ENCODE measurements at places on chromosomes 6 and 20.

- DNase-seq, result peak; percentile 43
These were observed 150.8 kb downstream of the ZMYND8 start for GRCh38 chr20:47205577-47206123.

GRCh38 chr6:146962329-146962728, 241.9 kb upstream of the STXBP5 start:
- peak; percentile 21 for DNase-seq

DNA sequence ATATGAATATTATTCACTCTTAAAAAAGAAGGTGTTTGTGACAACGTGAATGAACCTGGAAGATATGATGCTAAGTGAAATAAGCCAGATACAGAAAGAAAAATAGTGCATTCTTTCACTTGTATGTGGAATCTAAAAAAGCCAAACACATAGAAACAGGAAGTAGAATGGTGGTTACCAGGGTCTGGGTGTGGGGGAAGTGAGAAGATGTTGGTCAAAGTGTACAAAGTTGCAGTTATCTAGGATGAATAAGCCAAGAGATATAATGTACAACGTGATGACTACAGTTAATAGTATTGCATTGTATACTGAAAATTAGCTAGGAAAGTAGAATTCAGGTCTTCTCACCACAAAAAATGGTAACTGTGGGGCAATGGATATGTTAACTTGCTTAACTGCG, 151.1 kb upstream of the HCRTR2 start:
- no peak for DNase-seq

DNA sequence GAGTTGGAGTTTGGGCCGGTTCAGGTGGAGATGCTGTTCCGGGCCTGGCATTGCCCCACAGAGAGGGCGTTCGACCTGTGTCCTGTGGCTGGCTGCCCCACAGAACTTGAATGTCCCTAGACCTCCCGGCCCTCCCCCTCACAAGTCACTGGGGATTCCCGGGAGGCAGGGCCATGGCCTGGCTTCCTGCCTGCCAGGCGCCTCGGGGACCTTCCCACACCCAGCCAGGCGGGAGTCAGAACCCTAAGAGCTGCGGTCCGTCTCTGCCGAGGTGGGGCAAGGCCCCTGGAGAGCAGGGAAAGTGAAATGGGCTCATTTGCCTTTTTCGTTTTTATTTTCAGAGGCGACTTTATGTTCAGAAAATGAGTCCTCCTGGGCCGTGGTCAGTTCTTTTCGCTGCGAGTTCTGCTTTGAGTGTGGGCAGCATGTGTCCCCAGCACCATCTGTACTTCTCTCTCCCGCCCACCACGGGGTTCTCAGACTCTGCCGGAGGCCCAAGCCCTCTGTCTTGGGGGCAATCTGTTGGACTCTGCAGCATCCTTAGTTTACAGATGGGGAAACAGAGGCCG, 8.5 kb downstream of the RBM38 start:
- no peak for DNase-seq

GRCh38 chr6:124741341-124741740, 220.9 kb upstream of the RNF217 start:
- DNase-seq, result no peak

DNA sequence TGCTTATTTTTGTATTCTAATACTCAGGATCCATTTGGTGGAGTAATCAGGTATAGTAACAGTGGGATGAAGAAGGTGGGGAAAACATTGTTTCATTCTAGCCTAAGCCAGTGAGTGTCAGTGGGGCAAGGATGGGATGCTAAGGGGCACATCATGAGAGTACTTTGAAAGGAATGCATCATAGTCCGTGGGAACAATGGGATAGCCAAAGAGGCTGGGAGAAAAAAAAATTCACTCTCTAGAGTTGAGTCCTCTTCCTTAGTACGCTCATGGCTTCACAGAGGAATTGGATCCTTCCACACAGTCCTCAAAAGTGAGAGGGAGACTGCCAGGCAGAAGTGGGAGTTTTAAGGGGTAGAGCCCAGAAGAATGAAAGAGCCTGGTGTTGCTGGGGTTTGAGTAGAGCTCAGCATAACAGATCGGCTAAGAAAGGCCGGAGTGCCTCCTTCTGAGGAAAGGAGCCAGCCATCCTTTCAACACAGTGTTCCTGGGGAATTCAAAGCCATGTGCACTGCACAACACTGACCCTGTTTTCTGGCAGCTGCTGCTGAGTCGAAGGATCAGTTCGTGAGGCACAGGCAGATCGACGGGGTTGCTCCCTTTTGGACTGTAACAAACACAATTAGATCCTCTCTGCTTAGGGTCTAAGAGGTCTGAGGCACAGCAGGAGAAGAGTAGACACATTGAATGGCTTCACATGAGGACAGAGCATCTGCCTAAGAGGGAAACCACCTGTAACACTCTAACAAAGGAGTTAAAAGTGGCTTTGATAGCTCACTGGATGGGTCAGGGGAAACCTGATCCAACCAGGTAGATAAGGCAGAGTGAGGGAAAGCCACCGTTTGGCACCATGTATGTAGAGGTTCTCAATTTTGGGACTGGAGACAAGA, 61.2 kb downstream of the ELOVL5 start:
- no peak for DNase-seq

GRCh38 chr6:150053450-150053849, 15.5 kb downstream of the ULBP3 start:
- no peak for DNase-seq

GRCh38 chr6:131808460-131809269, 845 bp downstream of the ENPP1 start:
- no peak for DNase-seq

DNA sequence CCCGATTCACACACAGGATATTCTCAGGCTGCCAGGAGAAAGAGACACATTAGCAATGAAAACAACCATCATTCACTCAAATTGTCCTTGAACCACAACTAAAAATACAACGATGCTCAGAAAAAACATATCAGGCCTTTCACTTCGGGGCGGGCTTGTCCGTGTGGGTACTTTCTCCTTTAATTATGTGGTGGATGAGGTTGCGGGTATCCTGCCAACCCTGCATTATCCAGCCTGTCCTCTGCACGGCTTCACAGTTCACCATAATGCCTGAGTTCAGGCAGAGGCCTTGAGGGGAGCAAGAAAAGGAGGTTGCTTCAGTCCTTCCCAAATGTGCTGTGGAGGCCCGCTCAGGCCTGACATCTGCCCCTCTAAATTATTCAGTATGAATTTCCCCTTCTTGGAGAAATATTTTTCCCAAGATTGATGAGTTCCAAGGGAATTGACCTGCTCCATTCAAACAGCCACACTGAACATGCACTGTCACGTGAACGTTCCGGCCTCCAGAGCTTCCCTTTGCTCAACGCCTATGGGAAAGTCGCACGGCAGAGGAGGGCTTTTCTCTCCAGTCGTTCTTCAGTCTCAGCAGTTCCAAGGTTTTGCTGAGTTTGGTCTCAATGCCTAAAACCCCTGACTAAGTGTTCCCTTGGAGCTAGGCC, 70.3 kb downstream of the MYLK4 start:
- DNase-seq, result no peak

DNA sequence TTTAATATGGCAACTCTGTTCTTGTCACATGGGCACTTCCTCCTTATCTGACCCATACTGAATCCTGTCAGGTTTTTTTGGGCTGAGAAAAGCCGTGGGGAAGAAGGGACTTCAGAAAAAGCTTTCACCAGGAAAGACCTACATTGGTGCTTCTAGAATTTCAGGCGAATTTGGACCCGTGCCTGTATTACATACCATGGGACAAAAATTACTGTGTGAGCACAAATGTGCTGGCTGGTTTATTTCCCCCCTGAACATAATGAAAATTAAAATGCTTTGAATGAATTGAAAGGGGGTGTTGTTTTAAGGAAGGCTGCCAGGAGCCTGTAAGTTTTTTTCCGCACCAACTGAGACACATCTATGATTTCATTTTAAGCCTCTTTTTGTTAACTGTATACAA, 29.6 kb downstream of the CAP2 start:
- no peak for DNase-seq

DNA sequence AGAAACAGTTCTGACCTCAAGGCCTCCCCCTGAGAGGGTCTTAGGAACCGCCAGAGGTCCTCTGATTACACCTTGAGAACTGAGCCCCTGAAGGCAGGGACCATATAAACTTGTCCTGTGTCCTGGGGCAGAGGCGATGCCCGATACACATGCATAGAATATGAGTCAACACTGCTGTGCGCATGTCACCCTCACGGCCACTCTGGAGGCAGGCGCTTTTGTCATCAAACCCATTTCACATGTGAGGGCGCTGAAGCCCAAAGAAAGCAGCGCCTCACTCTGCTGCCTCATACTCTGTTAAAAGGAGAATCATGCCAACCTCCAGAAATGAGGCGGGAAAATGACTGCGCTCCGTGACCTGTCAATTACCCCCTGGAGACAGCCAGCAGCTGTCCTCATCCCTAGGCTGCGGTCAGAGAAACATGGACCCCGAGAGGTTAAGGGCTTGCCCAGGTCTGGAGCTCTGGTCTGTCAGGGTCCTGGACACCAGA, 158.3 kb downstream of the GRM4 start:
- no peak for DNase-seq

GRCh38 chr20:25222461-25223178, 25.3 kb upstream of the PYGB start:
- DNase-seq, result no peak

DNA sequence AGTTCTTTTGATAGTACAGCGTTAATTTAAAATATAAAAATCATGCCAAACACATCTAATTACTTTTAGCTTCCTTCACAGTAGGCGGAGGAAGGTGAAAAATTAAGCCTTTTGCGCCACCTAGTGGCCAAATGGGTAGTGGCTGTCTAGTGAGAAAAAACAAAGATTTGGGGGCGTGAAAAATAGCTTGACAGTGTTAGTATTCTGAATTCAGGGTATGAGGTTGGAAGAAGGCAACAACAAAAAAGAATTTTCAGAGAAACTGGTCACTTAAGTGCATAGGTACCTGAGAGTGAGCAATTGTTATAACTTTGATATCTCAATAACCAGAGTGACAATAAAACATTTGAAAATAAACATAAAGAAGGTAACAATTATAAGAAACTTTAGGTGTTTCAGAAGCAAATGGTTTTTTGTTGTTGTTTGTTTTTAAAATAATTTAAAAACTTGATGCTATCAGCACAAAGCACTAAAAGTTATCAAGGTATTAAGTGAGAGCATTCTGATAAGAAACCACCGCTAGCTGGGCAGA, 14.3 kb downstream of the PSMB9 start:
- DNase-seq, result no peak

DNA sequence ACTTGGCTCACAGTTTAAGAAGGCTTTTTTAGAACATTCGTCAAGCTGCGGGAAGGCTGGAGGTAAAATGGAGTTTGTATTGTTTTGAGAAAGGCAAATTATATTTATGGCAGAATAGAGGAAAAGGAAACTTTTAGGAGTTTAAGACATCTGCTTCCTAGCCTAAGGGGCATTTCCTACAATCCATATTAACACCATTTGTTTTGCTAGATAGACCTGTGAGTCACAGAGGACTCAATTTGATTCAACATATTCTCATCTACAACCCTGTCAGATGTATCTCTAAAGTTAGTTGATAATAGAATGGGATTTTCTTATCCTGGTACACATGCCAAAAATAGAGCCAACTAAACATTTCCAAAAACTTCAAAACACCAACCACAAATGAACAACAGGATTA, 35.0 kb downstream of the RCAN2 start:
- DNase-seq, result no peak

- no peak for DNase-seq
These were observed 54.9 kb upstream of the GPR31 start for GRCh38 chr6:167212713-167213005.

- no peak for DNase-seq
These were observed 36.6 kb downstream of the AIG1 start for GRCh38 chr6:143097224-143097795.

DNA sequence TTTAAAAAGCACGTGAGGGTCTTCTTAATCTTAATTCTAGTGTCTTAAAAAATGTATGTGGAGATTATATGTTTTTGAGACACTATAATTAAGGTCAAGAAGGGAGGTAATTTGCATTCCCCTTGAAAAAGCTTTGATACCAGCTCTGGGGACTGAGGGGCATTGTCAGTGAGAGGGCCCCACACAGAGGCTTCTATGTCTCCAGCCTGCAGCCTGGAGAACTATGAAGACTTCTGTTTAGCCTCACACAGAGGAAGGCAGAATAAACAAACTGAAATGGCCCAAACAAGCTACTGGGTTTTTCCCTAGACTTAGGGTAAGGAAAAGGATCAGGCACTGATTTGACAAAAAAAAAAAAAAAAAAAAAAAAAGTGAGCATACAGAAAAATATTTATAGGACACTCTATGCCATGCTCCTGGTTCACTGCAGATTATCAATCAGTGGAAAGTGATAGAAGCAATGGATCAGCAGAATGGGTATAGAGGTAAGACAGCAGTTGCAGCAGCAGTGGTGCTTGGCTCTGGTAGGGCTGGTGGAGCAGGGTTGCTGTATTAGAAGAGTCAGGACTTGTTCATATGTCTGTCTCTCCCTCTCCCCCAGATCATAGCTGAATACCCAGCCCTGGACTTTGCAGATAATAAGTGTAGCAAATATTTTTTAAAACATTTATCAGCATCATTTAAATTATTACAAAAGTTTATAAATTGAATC, 85.4 kb downstream of the KLHL32 start:
- no peak for DNase-seq

DNA sequence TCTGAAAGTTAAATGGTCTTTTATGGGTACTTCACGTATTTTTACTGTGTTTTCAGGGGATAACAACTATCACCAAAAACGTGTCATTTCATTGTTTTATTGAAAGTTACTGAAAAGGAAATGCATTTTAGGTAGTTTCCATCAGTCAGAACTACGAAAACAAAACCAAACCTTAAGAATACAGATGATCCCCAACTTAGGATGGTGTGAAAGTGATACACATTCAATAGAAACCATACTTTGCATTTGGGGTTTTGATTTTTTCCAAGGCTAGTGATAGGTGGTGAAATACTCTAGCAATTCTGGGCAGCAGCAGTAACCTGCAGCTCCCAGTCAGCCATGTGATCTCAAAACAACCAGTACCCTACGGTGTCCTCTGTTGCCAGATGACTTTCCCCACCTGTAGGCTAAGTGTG, 25.9 kb upstream of the EFHC1 start:
- no peak for DNase-seq

DNA sequence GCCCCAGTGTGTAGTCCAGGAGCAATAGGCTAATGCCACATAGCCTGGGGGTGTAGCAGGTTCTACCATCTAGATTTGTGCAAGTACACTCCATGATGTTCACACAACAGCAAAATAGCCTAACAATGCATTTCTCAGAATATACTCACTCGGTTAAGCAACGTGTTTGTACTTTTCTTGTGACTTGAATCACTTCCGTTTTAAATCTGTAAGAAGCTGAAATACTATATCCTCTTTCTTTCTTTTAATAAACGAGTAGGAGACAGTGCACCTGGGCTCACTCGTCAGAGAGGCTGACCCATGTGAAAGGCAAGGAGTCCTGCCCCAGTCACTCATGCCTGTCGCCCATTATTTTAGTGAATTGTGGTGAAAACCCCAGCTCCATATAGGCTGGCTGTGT, 201.6 kb downstream of the FOXA2 start:
- DNase-seq, result no peak

- no peak for DNase-seq
These were observed 3.3 kb downstream of the NDRG3 start for GRCh38 chr20:36742558-36742957.

Data from GM04504 (cell line).